ENCODE measurements at places on chromosomes 11 and 22.

DNA sequence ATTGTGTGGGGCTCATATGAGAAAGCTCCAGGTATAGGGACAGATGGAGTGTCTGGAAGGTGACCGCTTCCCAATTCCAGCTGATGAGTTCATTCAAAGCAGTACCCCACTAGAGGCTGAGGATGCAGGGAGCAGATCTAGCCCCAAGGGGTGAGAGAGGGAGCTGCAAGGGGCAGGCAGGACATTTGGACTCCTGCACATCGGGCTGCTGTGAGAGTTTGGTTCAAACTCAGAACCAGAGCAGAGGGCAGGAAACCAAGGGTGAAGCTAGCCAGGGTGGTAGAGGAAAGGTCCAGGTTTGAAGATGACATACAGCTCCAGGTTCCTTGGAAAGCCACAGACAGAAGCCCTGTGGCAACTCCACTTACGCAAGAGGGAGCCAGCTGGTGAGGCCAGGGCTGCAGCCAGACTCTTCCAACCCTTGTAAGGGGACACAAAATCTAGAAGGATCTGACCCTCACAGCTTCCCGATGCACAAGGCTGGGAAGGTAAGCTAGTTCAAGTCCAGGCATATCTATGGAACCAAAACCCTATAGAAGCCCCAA lies 1.9 kb downstream of the CSNK2A3 start:
- no peak for DNase-seq

- no peak for DNase-seq
These were observed 15.2 kb downstream of the FCHSD2 start for GRCh38 chr11:73126804-73127480.

GRCh38 chr11:7927635-7928034 lies 3.4 kb downstream of the OR10A6 start:
- no peak for DNase-seq

GRCh38 chr11:122267602-122268001 lies 151.6 kb upstream of the BLID start:
- no peak for DNase-seq

DNA sequence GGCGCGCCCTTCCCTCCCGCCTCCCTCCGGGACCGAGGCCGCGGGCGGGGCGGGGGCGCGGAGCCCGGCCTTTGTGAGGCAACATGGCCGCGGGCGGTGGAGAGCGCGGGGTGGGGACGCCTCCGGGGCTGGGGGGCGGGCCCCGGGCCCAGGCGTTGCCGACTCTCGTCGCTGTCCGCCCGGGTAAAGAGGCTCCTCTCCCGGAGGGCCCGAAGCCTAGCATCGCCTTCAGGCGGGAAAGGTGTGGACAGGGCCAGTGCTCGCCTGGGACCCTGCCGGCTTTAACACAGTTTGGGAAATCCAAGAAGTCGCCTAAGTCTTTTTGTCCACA lies 369 bp downstream of the DGCR8 start:
- DNase-seq = peak; percentile 61

- DNase-seq = no peak
These were observed 27.9 kb downstream of the ARRB1 start for GRCh38 chr11:75323609-75324008.

GRCh38 chr11:62435846-62436660 lies 17.2 kb downstream of the SCGB1A1 start:
- no peak for DNase-seq

DNA sequence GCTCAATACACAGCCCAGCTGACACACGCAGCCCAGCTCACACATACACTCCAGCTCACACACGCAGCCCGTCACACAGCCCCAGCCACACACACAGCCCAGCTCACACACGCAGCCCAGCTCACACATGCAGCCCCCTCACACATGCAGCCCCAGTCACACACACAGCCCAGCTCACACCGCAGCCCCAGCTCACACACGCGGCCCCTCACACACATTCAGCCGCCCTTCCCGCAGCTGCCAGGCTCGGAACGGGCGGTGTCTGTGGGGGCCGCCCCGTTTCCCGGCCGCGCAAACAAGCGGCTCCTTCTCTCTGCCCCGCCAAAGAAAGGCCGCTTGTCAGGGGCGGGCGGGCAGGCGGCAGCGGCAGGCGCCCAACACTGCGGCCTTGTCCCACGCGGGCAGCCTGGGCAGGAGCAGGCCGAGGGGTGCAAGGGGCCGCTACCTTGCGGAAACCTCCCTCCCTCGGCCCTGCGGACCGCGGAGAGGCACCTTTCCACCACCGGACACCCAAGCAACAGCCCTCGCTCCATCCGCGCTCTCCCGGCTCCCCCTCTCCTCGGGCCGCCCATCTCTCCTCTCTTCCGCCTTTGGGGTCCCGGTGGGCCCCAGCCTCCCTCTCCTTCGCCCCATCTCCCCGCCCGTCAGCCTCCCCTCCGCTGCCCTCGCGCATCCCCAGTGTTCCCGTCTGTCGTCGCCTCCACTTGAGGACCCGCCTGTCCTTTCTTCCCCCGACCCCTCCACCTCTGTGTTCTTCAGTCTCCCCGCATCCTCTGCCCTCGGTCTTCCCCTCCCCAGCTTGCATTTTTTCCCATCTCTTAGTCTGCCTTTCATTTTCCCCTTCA lies 2.2 kb downstream of the PHLDB1 start:
- DNase-seq = no peak

DNA sequence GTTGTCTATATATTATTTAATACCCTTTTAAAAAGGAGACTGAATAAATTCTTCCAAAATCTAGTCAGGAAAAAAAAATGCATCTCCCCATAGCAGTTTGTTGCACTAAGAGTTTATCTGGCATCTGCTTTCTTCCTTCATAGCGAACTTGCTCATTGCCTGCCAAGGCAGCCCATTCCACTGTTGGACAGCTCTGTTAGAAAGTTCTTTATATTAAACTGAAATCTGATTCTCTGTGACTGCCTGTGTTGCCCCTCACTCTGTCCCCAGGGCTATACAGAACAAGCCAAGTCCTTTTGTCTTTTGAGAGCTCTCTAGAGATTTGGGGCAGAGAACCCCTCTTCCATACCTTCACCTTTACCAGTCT lies 3.3 kb upstream of the CHRDL2 start:
- no peak for DNase-seq

DNA sequence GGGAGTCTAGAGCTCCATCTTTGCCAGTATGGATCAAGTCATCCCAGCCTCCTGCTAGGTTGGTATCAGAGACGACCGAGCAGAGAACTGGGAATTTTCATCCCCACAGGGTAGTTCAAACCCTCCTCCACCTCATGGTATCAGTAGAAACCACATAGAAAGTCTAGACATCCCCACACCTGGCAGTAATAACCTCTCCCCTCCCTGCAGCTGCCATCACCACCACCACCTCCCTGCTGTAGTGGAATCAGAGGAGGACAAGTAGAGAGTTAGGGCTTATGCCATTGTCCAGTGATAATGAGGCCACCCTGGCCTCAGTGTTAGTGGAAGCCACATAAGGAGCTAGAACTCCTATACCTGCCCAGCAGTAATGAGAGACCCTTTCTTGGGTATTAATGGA lies 34.3 kb downstream of the BTG4 start:
- DNase-seq = no peak

GRCh38 chr11:31788085-31788484 lies 23.0 kb downstream of the PAX6 start:
- no peak for DNase-seq

DNA sequence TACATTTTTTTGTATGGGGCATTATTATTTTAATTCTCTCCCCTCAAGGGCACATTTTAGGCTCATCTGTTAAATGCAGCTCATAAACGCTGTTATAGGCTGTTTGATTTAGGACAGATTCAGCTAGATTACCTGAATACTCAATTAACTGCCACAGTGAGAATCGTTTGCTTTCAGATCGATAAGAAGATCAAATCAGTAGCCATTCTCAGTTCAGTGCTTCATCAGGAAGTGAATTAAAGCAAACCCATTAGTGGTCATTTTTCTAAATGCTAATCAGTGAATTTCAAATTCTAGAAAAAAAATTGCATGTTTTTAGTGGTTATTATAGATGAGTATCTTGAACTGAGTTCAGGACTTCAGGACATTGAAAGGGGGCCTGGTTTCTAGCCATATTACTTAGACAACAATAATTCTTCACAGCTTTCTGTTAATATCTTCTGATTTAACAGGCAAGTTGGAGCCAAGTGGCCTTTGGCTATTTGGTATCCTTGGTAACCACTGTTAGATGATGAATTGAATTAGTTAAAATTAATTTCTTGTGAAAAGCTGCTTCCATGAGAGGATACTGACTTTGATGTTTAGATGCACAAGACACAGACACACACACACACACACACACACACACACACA lies 18.6 kb downstream of the SYT9 start:
- no peak for DNase-seq

DNA sequence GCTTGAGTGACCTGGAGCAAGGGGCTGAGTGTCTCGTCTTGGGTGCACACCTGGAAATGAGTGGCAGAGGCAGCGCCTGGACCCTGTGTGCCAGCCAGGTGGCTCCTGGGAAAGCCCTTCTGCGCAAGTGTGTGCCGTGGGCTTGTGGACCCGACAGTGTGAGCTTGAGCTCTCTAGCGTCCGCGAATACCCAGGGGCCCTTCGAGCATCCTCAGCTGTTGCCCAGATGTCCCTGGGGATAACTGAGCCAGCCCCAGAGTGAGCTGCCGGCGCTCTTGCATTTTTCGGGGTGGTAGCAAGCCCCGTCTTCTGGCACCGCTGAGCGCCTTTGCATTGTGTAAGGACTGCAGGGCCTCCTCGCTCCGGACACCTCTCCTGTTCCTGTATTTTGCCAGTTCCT lies 399.2 kb downstream of the TBC1D22A start:
- DNase-seq = no peak

- DNase-seq = no peak
These were observed 472.6 kb downstream of the NELL1 start for GRCh38 chr11:21142007-21142406.

DNA sequence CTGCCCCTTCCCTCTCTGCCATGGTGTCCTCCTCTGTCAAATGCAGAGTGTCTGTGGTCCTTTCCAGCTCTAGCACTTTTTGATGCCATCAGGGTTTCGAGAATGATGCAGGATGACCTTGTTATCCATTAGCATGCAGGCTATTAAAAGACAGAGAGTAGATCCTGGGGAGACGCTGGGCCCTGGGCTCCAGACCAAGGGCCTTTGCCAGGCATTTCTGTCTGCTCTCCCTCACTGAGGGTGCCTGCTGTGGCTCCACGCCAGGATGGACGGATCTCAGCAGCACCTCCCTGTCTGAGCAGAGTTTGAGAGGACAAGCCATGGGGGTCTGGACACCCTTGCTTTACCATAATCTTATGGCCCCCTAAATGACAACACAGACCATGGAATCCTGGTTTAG lies 110.8 kb upstream of the CD82 start:
- DNase-seq = no peak

DNA sequence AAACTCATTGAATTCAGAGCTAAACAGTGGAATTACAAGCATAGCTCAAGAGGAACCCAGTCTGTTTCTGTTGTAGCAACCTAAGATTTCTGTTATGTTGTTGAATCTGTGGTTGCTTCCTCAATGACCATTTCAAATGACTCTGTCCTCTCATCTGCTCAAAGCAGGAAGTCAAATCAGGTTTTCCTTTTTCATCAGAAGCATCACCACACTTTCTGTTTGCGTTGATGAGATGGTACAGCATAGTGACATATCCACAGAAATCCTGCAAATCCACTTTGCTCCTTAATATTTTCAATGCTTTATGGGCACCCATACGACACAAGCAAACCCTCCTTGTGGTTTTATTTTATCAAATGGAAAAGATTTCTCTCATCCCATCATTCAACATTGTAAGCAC lies 12.6 kb upstream of the UCP2 start:
- no peak for DNase-seq

DNA sequence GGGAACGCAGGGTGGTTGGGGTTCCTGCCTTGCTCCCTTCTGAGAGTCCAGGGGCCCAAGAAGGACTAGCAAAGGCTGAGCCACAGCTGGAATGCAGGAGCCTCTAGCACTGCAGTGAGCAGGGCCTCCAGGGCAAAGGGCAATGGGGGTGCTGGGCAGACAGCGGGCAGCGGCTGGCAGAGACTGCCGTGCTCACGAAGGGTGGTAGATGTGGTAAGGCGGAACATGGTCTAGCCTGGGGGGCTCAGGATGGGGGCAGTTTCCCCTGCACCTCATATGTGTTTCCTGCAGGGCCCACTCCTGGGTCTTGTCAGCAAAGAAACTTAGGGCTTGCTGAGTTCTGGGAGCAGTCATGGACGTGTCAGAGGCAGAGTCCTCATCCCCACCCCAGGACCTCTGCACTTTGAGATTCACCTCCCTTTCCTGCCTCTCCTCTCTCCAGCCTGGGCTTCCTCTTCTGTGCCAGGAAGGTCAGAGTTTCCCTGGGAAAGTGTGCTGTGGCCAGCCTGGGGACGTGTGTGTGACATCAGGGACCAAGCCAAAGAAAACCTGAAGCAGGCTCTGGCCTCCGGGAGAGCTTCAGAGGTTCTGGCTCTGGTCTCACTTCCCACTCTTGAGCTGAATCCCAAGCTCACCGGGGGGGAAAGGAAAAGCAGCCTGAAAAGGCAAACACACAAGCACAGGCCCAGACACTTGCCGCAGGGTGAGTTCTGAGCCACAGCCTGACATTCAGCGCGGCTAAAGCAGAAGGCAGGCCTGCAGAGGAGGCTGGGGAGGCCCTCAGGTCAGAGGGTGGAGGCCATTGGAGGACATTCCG lies 4.4 kb downstream of the MOGAT2 start:
- DNase-seq = no peak

- no peak for DNase-seq
These were observed 127.4 kb downstream of the ELP4 start for GRCh38 chr11:31636983-31637382.

- DNase-seq = no peak
These were observed 23.8 kb downstream of the CSNK2A3 start for GRCh38 chr11:11329062-11329806.

DNA sequence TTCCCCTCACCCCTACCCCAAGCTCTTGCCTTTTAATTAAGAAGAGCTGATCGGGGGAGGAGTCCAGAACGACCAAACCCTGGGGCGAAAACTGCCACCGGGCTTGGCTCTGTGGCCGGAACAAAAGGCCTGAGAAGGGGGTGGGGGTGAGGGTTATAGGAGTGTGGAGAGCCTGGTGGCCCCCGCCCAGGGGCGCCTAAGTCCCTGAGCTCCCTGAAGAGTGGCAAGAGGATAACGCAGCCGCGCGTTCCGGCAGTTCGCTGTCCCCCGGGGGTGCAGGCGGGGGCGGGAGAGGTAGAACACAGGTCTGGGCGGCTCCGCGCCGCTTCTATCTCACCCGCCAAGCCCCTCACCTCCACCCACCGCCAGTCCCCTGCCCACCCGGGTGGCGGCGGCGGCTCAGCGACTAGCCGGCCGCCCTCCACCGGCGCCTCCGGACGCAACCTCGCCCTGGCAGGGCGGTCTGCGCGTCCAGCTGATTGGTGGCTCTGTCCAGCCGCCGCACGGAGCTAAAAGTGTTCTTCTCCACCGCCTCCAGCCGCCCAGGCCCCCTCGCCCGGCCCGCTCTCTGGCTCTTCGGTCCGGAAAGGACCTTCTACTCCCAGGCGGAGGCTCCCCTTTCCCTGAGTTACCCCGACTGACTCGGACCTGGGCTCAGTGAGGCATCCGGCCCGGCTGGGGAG lies 18.7 kb upstream of the BDNF start:
- no peak for DNase-seq

GRCh38 chr11:81674211-81674610 lies 1059.5 kb downstream of the FAM181B start:
- DNase-seq = no peak

GRCh38 chr22:39434243-39434653 lies 22.6 kb upstream of the MGAT3 start:
- DNase-seq = no peak
